ENCODE measurements at places on chromosomes 3 and 15.
A peak's percentile ranks its signal among the peaks of the same experiment; 100 is the strongest.

- no peak for DNase-seq
These were observed 238.3 kb upstream of the NR2F2 start for GRCh38 chr15:96092186-96092585.

DNA sequence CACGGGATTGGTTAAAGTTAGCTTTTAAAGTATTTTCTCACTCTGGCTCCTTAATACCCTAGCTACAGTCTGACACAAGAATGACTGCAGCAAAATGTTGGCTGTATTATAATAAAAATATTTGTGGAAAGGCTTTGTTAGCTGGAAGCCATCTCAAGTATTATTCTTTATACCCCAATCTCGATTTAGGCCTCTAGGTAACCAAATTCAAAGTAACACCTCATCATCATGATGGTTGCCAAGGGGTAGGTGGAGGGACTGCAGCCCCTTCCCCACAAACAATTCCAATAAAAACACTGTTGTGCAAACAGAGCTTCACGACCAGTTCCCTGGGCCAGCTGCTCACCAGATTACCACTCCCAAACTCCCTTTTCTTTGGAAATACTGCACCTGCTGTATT is 759 bp upstream of the GMPS start:
- DNase-seq: no peak

DNA sequence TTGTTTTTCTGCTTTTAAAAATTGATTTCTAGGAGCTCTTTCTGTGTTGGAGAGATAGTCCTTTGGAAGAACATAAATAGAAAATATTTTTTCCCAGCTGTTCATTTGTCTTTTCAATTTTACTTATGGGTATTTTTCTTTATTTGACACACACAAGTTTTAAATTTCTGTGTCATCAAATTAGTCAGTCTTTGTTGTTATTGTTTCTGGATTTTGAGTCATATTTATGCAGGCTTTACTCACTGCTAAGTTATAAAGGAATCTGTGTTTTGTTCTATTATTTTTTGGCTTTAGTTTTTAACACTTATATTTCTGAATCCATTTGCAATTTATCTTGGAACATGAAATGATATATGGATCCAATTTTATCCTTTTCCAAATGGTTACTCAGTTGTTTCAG is 5.9 kb upstream of the GHSR start:
- no peak for DNase-seq

DNA sequence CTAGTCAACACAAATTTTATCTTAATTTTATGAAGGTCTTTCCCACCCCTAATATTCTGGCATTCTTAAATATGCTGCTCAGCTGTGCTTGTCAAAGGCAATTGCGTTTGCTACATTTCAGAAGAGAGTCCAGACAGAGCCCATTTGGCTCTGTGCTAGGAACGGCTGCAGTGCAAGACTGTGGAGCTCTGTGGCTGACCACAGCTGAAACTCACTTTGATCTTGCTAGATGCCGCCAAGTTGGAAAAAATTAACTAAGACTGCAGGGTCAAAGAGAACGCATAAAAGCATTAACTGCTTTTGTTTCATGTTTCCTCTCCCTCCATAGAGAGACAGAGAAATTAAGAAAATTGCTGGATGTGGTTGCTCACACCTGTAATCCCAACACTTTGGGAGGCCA is 7.6 kb upstream of the PPP1R2 start:
- peak; percentile 5 for DNase-seq

GRCh38 chr3:64271631-64272030 is 46.4 kb upstream of the PRICKLE2 start:
- DNase-seq: peak; percentile 58

DNA sequence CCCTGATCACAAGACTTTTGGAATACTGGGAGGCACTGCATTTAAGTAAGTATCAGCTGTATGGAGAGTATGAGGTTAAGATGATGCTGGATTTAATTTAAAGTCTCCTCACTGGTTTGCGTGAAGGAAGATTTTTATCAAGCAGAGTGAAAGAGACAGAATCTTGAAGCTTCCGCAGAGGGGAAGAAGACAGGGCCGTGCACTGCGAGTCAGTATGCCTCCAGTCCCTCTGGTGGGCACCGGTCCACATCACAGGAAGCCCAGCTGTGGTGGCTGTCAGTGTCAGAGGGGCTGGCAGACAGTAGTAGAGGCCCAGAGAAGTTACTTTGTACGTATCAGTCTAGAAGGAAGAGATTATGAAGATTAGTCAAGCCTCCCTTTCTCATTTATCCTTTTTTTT is 379.0 kb upstream of the TPRG1 start:
- DNase-seq: peak; percentile 28

DNA sequence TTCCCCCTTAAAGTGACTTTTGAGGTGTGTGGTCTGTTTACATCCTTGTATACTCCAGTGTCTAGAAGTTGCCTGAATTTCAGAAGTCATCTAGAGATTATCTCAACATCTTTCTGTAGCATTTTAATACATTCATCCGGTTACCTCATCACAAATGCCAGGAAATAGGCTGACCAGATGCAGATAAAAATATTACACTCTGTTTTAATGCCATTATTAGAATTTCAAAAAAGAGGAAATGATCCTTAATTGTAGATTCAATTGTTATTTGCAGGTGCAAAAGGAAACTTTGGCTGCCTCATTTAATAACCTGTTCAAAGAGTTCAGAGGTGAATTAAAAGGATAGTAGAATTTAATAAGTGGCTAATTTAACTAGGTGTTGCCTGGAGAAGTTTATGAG is 290.9 kb downstream of the C3orf38 start:
- no peak for DNase-seq

DNA sequence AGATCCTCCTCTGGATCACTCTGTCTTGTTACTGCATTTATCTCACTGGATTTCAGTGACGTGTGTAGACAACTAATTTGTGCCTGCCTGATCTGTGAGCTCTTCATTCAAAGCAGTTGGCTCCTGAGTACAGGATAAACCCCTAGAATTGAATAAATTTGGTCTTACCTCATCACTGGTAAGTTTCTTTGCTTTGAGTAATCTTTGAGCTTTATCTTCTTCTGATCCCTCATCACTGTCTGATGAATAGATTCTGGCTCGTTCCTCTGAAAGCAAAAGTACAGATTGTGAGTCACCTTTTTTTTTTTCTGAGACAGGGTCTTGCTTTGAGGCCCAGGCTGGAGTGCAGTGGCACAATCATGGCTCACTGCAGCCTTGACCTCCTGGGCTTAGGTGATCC is 24.5 kb downstream of the LEO1 start:
- no peak for DNase-seq

GRCh38 chr3:139654637-139655365 is 23.0 kb downstream of the NMNAT3 start:
- no peak for DNase-seq

GRCh38 chr3:188365184-188365583 is 211.2 kb downstream of the LPP start:
- DNase-seq: no peak

DNA sequence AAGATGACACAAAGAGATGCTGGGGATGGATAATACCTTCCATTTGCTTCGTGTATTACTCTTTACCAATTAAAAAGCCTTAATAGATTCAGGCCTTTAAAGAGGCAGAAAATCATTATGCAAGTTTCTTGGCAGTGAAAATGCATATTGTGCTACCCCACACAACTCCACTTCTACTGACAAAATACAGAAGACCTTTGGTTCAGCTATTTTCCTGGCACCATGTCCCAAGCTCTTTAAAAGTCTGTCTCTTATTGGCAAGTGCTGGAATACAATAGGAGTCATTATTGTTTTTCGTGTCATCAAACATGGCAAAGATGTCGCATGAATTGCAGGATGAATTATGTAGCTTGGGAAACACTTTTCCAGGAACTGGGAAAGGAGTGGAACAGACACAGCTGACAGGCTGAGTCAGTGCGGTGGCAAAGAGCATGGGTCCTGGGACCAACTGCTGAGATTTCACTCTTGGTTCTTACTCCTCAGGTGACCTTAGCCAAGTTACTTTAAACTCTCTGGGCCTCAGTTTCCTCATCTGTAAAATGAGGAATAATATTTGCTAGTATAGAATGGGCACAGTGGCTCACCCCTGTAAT is 5.5 kb upstream of the TSPAN3 start:
- no peak for DNase-seq

DNA sequence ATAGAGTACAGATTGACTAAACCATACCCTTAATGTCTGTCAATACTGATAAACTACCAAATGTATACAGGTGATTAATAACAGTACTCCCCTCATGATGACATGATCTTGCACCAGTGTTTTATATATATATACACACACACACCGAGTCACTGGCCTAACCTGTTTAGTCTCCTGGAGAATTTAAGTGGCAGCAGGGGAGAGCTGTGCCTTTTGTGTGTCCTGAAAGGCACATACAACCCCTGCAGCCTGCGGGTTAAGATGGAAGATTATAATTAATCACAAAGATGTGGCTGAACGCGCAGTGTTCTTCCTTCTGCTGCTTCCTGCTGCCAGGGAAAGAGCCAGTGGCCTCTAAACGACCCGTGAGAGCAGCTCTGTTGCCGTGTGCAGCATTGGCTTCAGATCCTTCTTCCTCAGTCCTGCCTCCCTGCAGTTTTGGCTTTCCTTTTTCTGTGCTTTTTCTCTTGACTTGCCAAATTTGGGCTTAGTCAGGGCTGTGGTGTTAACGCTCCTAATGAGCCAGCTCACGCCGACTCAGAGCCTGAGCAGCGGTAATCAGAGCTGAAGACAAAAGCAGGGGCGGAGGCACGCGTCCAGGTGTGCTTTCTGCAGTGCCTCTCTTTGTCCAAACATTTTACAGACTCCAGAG is 42.5 kb upstream of the UBE3A start:
- DNase-seq: peak; percentile 56

DNA sequence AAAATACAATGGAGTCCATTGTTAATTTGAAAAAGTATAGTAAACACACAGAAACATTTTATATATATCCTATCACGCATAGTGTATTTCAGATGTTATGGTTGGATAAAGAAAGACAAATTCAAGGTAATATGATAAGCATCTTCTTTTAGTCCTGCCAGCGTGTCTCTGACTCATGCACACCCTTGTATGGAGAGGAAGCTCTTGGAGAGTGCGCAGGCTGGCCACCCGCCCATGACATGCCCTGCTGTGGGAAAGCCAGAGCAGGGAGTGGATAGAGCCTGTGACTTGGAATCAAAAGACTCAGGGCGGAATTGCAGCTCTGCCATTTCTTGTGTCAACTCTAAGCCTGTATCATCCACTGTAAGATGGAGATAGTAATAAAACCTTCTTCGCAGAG is 23.0 kb upstream of the COPG1 start:
- peak; percentile 20 for DNase-seq

GRCh38 chr3:56361731-56362130 is 106.5 kb downstream of the ERC2 start:
- DNase-seq: no peak

- DNase-seq: no peak
These were observed 648.8 kb upstream of the KCNMB2 start for GRCh38 chr3:177887475-177887874.

DNA sequence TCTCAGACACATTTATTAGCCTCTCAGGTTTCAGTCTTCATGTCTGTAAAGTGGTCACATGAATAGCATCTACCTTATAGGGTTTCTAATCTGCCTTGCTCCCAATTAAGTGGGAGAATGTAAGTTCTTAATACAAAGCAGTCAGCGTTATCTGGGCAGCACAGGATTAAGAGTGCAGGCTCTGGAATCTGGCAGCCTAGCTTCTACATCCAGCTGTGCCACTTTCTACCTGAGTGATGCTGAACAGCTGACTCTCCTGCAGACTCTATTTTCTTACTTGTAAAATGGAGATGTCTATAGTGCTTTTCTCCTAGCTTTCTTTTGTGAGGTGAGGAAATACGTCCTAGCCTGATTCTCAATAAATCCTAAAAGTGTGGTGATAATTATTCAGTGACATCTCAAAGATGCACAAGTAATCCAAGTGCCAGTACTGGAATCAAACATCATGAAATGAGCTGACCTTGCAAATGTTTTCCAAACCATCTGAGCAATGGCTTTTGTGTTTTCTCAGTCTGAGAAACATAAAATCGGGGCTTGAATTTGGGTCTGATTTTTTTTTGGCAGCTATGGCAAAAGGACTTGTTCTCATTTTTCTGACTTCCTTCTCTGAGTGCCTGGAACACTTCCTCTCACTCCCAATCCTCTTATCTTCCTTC is 232.2 kb upstream of the FEZF2 start:
- no peak for DNase-seq

DNA sequence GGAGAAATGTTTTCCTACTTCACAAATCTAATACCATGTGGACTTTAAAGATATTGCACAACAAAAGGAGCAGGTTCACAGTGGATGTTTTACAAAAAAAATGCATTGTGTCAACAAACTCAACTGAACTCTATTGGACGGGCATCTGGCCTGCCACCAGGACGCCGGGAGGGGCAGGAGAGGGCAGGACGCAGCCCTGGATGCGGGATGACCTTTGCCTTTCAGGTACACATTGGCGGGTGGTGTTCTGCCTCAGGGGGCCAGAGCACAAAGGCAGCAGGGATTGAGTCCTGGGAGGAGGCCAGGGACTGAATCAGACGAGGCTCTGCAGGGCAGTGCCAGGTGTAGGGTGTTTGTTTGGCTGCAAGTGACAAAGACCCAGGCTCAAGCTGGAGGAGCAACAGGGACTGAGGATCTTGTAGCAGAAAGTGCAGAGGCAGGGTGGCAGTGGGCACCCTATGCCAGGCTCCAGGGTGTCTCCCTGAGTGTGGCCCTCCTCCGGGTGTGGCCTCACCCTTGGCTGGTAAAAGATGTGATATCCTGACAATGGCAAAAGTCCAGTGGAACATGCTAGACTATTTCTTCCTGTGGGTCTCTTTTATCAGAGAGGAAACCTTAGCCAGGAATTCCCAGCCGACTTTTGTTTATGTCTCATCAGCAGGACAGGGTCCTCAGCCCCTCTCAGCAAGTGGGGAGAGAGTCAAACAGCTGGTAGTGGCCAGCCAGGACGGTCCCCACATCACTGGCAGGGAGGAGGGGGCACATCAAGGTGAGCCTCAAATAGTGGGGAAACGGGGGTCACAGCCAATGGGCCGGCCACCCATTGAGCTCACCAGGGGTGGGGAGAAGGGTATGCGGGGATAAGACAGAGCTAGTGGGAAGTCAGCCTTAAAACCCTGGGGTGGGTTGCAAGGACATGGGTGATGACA is 29.7 kb upstream of the KLF13 start:
- DNase-seq: no peak

GRCh38 chr15:74621546-74621920 is 5.9 kb downstream of the CLK3 start:
- DNase-seq: no peak

GRCh38 chr3:131223373-131224289 is 157.9 kb upstream of the NUDT16 start:
- peak; percentile 30 for DNase-seq

- DNase-seq: peak; percentile 32
These were observed 257.7 kb upstream of the PROK2 start for GRCh38 chr3:72042397-72043203.

DNA sequence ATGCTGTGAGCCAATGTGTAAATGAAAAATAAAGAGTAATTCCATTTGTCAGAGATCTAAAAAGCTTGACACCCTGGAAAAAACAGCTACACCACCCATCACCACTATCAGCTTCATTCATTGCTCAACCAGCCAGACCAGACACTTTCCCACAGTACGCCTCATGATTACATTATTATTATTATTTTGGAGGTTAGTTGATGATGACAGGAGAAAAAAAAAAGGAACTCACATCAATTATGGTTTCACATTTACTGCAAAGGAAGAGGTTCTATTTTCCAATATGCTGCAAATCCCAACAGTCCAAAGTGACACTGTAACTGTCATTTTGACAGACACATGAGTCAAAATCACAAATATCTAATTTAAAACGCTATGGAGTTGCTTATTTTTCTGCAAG is 134.7 kb upstream of the TSC22D2 start:
- DNase-seq: peak; percentile 22

GRCh38 chr15:92323525-92323924 is 70.2 kb upstream of the ST8SIA2 start:
- no peak for DNase-seq

- DNase-seq: no peak
These were observed 4.7 kb downstream of the DTWD1 start for GRCh38 chr15:49625460-49626036.

All from MV-4-11 (cell line).